Fibroblast of skin of back (primary cell): ENCODE measurements at places on chromosomes 12 and 14.

DNA sequence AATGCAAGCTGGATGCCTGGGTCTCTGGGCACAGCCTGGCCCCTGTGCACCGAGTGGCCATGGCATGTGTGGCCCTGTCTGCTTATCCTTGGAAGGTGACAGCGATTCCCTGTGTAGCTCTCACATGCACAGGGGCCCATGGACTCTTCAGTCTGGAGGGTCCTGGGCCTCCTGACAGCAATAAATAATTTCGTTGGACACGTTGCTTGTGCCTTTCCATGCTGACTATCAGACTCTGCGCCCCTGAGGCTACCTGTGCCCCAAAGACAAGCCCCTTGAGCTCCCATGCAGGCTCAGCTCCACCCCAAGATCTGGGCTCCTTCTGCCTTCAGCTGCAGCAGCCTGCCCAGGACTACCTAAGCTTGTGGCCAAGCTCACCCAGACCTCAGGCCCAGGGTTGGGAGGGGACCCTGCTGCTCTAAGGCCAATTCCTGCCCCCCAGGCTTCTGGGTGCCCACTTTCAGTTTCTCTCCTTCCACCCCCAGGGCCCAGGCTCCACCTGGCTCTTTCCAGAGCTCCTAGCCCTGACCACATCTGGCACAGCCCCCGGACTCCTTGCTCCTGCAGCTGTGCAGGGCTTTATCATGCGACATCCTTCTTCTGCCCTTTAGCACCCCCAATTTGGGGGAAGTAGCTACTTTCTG lies 11.8 kb downstream of the SERPINA3 start:
- DNase-seq: no peak

- no peak for DNase-seq
These were observed 114.3 kb downstream of the SNAPC1 start for GRCh38 chr14:61876362-61877034.

GRCh38 chr14:64569138-64569631 lies 19.4 kb downstream of the PPP1R36 start:
- DNase-seq: peak; percentile 59

- DNase-seq: no peak
These were observed 31.3 kb upstream of the KCNMB4 start for GRCh38 chr12:70334742-70335141.

DNA sequence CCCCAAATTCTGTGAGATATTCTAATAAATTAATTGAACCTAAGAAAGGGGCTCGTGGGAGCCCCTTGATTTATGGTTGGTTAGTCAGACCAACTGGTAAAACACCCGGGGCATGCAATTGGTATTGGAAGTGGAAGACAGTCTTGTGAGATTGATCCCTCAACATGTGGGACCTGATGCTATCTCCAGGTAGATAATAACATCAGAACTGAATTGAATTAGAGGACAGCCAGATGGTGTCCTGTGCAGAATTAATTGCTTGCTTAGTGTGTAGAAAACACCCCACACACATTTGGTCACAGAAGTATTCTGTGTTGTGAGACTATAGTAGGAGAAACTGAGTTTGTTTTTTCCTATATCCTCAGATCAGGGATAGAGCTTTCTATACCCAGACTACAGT lies 22.0 kb downstream of the PYROXD1 start:
- DNase-seq: no peak

DNA sequence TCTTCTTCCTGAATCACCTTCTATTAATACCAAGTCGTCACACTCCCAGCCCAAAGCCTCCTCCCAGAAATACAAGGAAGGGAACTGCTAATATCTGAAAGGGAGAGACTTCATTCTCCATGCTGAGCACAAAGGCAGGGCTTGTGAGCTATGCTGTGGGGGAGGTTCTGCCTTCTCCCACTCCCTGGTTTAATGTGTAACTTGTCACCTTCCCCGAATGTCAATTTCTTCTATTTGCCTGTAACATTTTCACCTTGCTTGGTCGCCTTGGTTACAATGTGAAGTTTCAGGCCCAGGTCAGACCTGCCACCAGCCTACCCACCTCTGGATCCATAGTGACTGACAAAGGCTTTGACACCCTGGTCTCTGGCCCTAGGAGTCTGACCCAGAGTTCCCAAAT lies 82.0 kb upstream of the ESRRB start:
- DNase-seq: no peak

- DNase-seq: peak; percentile 71
These were observed 28.6 kb downstream of the SLC2A14 start for GRCh38 chr12:7844116-7844515.

GRCh38 chr12:132214891-132215290 lies 70.6 kb downstream of the NOC4L start:
- DNase-seq: no peak

- no peak for DNase-seq
These were observed 20.0 kb upstream of the CLEC2D start for GRCh38 chr12:9649532-9649940.
